ENCODE measurements at places on chromosomes 1 and 21.

GRCh38 chr1:32266921-32267591 is 16.0 kb downstream of the LCK start:
- H3K27me3 ChIP-seq: no peaks in the 10 kb centered on the region
- peak overlapping the region; percentile 80 for H3K27ac ChIP-seq
- H3K36me3 ChIP-seq: peaks cover 28% of the 10 kb centered on the region
- DNase-seq: no peak
- peaks cover 9% of the 10 kb centered on the region for H3K4me1 ChIP-seq

DNA sequence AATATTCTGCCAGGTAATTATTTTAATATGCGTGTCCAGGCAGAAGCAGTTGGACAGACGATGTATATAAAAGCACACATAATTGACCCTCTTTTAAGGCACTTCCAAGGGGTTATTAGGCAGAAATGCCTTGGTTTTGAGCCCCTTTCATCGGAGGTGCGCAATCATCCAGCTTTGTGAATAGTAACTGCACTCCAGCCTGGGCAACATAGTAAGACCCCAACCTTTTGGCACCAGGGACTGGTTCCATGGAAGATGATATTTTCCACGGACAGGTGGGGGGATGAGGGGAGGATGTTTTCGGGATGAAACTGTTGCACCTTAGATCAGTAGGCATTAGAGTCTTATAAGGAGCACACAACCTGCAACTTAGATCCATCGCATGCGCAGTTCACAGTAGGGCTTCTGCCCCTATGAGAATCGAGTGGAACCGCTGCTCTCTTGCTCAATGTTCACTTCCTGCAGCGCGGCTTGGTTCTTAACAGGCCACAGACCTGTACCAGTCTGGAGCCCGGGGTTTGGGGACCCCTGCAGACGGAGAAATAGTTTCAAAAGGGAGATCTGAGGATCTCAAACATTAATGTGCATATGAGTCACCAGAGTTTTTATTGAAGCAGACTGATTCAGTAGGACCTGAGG is 1.8 kb upstream of the MCOLN2 start:
- no peaks in the 10 kb centered on the region for H3K36me3 ChIP-seq
- no peak for DNase-seq
- no peak overlapping the region for H3K27ac ChIP-seq
- H3K4me3 ChIP-seq: no peak overlapping the region
- H3K4me1 ChIP-seq: peaks cover 5% of the 10 kb centered on the region

DNA sequence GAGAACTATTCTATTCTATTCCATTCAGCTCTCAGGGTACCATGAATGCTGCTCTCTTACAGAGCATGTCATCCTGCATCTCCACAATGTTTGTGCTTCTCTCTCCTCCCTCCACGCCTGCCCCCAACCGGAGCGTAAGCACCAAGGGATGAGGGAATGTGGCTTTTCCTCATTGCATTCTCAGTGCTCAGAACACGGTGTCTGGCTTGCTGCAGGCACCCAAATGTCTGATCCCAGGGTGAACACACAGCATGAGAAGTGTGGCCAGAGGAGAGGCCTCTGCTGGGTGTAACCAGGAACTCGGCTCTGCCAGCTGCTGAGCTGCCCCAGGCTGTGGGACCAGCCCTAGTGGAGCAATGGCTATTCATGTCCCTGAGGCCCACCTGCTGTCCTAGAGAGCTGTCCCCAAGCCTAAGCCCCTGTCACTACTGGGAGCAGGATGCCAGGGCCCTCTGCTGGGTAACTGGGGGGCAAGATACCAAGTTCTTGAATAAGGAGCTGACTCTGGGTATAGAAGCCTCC is 38.3 kb downstream of the OLFML2B start:
- H3K27ac ChIP-seq: no peak overlapping the region
- no peak for DNase-seq
- H3K4me3 ChIP-seq: no peak overlapping the region
- no peaks in the 10 kb centered on the region for H3K4me1 ChIP-seq
- H3K36me3 ChIP-seq: no peaks in the 10 kb centered on the region

GRCh38 chr1:197787056-197787455 is 11.8 kb upstream of the DENND1B start:
- H3K4me3 ChIP-seq: no peak overlapping the region
- no peak for DNase-seq
- H3K27me3 ChIP-seq: no peaks in the 10 kb centered on the region
- H3K4me1 ChIP-seq: no peaks in the 10 kb centered on the region
- H3K27ac ChIP-seq: no peak overlapping the region

GRCh38 chr1:156118177-156118868 is 3.8 kb downstream of the LMNA start:
- no peaks in the 10 kb centered on the region for H3K4me1 ChIP-seq
- H3K27me3 ChIP-seq: peaks cover 36% of the 10 kb centered on the region
- no peak overlapping the region for H3K27ac ChIP-seq
- no peak overlapping the region for H3K4me3 ChIP-seq

DNA sequence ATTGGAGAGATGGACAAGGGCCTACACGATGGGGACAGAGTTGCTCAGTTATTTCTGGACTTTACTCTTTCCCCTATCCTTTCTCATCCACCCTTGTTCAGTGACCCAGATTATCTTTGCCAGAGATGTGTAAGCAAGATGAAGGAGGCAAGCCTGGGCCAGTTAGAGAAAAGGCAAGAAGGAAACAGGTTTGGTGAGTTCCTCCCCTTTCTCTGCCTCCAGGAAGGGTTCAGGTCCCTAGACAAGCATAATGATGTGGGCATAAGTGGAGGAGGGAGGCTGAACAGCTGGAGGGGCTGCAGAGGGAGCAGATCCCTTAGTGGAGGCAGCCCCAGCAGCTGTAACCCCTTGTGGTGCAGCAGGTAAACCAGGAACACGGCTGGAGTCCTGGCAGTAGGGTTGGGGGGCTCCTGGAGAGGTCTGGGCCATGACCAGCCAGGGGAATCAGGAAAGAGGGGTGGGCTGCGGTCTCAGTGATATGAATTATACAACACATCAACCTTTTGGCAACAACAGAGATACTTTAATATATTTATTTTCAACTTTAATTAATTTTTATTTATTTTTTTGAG is 9.2 kb upstream of the CDC42 start:
- H3K4me3 ChIP-seq: no peak overlapping the region
- H3K27ac ChIP-seq: no peak overlapping the region
- no peaks in the 10 kb centered on the region for H3K27me3 ChIP-seq
- H3K36me3 ChIP-seq: no peaks in the 10 kb centered on the region
- peaks cover 12% of the 10 kb centered on the region for H3K4me1 ChIP-seq
- no peak for DNase-seq

DNA sequence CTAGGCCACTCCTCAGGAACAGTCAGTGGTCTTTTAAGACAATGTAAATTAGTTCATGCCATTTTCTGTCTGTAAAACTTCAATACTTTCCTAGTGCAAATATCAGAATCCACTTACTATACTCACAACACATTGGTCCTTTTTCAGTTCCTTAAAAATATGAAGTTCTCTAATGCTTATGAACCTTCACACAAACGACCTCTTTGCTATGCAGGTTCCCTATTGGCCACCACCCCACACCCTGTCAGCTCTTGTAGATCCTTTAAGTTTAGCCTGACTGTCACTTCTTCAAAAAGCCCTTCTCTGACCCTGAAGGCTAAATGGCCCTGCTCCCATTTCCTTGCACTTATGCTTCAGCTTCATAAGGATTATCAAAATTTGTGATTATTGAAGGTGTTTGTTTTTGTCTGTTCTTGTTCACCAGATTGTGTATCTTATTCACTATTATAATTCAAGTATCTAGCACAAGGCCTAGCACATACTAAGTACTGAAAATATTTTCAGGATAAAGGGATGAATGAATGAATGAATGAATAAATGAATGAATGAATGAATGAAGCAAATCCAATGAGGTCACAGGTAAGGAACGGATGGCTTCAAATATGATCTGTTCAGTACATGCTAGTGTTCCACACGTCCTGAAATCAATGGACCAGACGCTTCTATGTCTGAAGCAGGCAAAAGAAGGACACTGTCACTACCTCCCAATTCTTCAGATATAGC is 373.9 kb downstream of the VAV3 start:
- H3K4me3 ChIP-seq: no peak overlapping the region
- no peaks in the 10 kb centered on the region for H3K27me3 ChIP-seq
- no peak overlapping the region for H3K27ac ChIP-seq
- no peaks in the 10 kb centered on the region for H3K36me3 ChIP-seq
- peaks cover 6% of the 10 kb centered on the region for H3K4me1 ChIP-seq

- peaks cover 24% of the 10 kb centered on the region for H3K4me1 ChIP-seq
- no peaks in the 10 kb centered on the region for H3K27me3 ChIP-seq
- no peak overlapping the region for H3K4me3 ChIP-seq
Measured at GRCh38 chr1:13725714-13726175, 25.8 kb downstream of the PRDM2 start.

- H3K36me3 ChIP-seq: no peaks in the 10 kb centered on the region
- no peak overlapping the region for H3K4me3 ChIP-seq
- H3K4me1 ChIP-seq: no peaks in the 10 kb centered on the region
- no peaks in the 10 kb centered on the region for H3K27me3 ChIP-seq
- no peak for DNase-seq
Measured at GRCh38 chr21:29465546-29465945, 166.8 kb downstream of the BACH1 start.

- H3K36me3 ChIP-seq: no peaks in the 10 kb centered on the region
- H3K4me3 ChIP-seq: no peak overlapping the region
- DNase-seq: no peak
- H3K27me3 ChIP-seq: peaks cover 95% of the 10 kb centered on the region
Measured at GRCh38 chr1:44408212-44408582, 3.1 kb downstream of the RNF220 start.

- no peak overlapping the region for H3K27ac ChIP-seq
- no peak overlapping the region for H3K4me3 ChIP-seq
- no peaks in the 10 kb centered on the region for H3K4me1 ChIP-seq
- DNase-seq: no peak
- H3K27me3 ChIP-seq: no peaks in the 10 kb centered on the region
Measured at GRCh38 chr1:2336499-2336898, 54.9 kb downstream of the MORN1 start.

DNA sequence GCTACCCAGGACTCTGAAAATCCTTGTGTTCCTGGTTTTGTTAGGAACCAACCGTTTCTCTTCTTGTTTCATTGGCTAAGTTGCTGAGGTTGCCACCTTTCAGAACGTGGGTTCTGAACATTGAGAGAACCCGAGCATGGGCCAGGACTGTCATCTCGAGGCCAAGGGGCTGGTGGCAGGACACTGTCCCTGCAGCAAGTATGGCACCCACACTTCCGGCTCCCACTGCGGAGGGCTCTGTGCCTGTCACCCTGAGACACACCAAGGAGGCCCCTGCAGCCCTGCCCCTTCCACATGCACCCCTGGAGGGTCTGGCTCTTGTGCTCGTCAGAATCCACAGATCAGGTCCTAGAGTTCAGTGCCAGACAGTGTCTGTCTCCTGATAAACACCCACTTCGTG is 39.1 kb upstream of the LRRC3 start:
- H3K27me3 ChIP-seq: no peaks in the 10 kb centered on the region
- peaks cover 13% of the 10 kb centered on the region for H3K36me3 ChIP-seq
- H3K4me1 ChIP-seq: no peaks in the 10 kb centered on the region

DNA sequence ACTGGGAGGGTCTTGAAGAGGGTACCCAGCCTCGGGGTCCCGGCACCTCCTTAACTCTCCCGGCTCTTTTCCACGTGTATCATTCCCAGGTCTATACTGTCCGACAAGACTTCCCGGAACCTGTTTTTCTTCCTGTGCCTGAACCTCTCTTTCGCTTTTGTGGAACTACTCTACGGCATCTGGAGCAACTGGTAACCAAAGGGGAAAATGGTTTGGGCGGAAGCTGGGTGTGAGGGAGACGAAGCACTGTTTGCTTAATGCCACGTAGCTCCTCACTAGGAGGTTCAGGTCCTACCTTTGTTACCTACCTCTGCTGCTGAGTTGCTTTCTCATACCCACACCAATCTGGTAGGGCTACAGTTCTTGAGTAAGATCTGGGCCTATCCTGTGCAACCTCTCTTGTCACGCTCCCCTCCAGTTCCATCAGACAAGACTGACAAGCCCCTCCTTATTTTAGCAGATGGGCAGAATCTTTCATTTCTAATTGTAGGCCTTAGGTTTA is 642 bp downstream of the SLC30A7 start:
- DNase-seq: peak; percentile 56
- peaks cover 2% of the 10 kb centered on the region for H3K4me1 ChIP-seq
- no peaks in the 10 kb centered on the region for H3K27me3 ChIP-seq

DNA sequence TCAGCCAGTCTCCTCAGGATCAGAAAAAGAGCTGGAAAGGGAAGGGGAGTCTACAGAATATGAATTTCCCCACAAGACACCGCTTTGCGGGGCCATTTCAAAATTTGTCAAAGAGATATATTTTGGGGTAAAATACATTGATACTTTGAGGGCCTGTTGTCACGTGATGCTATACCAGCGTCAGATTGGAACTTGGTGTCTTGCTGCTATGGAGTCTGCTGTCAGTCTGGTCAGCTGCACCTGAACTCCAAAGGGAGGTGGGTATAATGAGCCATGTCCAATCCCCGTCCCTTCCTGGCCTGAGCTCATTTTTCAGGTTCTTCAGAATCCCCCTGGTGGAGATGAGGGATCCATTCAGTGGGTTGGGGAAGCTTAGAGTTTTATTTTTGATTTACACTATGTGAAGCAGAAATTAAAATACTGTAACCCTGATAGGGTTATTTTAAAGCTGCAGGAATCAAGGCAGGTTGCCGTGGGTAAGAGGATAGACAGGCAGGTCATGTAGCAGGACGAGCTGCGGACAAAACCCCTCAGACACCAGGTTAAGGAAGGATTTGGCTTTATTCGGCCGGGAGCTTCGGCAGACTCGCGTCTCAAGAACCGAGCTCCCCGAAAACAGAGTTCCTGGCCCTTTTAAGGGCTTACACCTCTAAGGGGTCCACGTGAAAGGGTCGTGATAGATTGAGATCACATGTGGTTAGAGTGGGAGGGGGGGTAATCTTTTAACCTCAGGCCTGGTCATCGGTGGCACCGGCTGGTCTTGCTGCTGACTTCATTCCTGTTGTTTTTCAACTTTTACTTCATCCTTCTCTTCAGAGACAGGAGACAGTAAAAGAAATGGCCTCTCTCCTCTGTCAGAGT is 2.2 kb upstream of the POFUT2 start:
- H3K36me3 ChIP-seq: peaks cover 10% of the 10 kb centered on the region
- H3K4me1 ChIP-seq: peaks cover 13% of the 10 kb centered on the region
- DNase-seq: no peak

DNA sequence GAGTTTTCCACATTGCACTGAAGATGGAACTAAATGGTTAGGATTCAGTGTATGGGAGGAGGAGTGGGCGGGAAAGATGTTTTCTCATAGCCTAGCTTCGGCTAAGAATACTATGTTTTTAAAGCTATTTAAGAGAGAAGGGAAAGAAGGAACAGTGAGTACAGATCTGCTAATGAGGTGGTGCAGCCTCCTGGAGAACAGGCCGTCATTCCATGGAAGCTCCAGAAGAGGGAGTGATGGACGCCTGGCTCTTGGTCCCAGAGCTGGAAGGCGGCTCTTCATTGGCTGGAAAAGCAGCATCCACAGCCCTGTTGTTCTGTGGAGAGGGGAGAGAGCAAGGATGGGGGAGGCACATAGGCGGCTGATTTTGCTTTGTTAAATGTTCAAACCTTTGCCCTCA is 6.9 kb downstream of the CAMK1G start:
- H3K27me3 ChIP-seq: peaks cover 26% of the 10 kb centered on the region
- DNase-seq: no peak
- H3K4me1 ChIP-seq: peaks cover 2% of the 10 kb centered on the region

- no peak overlapping the region for H3K4me3 ChIP-seq
- no peaks in the 10 kb centered on the region for H3K36me3 ChIP-seq
- no peaks in the 10 kb centered on the region for H3K27me3 ChIP-seq
- H3K27ac ChIP-seq: no peak overlapping the region
Measured at GRCh38 chr21:34004974-34005373, 68.4 kb upstream of the MRPS6 start.
